ENCODE measurements at places on chromosomes 5 and 9.
A peak's percentile ranks its signal among the peaks of the same experiment; 100 is the strongest.

DNA sequence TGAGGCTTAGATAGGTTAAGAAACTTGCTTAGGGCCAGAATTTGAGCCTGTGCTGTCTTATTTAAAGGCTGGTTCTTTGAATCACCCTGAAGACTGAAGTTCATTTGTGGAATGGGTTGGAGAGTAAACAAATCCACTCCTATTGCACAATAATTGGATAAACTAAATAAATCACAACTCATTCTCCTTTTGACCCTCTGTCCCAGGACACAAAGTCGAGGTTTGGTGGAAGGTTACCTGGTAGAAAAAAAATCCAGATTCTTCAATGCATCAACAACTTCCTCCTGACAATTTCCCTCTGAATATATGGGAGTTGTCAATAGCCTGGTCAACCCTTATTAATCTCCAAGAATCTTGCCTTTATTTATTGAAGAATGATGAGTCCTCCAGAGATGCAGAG, 28.9 kb downstream of the TBC1D2 start:
- DNase-seq, result no peak

- no peak for DNase-seq
Observed at GRCh38 chr9:115689331-115689730, 464.3 kb upstream of the PAPPA start.

DNA sequence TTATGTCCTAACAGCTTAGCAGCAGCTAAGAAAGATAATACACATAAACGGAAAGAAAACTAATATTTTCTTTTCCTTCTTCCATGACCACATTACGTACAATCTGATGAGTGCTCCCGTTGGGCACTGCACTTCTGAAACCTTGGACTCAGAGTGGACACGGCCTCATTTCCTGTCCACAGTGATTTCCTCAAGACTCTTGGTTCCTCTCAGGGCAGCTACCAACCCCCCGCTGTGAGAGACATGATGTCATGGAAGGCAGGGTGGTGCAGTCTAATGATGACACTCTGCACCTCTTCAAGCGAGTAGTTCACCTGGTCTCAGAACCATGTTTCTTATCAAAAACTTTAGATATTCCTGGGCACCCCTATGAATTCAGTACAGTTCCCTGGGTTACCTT, 68.7 kb upstream of the CTSL start:
- no peak for DNase-seq

GRCh38 chr5:173265433-173265832, 30.4 kb upstream of the NKX2-5 start:
- DNase-seq, result no peak

DNA sequence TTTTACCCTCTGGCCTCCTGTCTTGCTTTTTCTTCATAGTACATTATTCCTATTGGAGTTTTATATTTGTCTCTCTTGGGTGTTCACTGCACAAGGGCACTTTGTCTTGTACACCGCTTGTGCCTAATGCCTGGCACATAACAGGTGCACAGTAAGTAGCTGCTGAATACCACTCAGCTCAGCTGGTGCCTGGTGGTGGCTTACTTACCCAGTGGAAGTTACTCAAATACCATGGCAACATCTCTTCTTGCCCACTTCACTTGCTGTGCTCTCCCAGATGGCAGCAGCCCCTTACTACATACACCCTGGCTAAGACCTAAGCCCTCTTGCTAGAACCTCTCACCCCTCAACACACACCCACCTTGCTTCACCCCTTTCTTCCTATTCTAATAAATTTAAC, 11.3 kb upstream of the SKP1 start:
- DNase-seq, result no peak

GRCh38 chr5:140108093-140109017, 5.6 kb upstream of the PURA start:
- no peak for DNase-seq

DNA sequence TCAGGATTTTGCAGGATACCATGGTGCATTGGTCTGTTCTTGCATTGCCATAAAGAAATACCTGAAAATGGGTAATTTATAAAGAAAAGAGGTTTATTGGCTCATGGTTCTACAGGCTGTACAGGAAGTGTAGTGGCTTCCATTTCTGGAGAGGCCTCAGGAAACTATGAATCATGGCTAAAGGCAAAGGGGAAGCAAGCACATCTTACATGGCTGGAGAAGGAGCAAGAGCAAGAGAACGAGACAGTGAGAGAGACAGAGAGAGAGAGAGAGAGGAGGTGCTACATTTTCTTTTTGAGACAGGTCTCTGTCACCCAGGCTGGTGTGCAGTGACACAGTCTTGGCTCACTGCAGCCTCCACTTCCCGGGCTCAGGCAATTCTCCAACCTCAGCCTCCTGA, 43.9 kb downstream of the P4HA2 start:
- no peak for DNase-seq

DNA sequence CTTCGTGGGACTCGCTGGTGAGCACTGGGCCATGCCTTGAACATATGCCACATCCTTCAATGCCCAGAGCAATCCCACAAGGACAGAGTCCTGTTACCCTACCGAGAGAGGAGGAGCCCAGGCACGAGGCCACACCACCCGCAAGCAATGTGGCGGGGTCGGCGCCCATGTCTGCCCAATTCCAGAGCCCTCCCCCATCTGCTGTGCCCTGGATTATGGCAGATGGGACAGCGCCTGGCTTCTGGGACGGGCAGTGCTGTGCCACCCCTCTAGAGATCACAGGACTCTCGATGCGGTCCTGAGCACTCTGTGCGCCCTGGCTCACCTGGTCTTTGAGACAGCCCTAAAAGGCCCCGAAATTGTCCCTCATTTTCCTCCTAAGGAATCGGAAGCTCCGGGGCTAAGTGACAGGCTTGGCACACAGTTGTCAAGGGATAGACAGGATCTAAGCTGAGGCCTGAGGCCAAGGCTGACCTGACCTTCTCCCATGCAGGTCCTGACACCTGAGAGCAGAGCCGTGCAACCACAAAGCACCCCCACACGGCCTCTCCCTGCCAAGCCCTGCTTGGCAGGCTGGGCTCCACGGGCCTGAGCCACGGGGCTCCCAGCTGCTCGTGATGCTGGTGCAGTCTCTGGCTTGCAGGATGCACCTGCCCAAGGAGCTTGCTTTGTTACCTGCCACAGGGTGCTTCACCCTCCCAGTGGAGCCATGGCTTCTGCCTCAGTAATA, 48.8 kb downstream of the PRRT1B start:
- no peak for DNase-seq

DNA sequence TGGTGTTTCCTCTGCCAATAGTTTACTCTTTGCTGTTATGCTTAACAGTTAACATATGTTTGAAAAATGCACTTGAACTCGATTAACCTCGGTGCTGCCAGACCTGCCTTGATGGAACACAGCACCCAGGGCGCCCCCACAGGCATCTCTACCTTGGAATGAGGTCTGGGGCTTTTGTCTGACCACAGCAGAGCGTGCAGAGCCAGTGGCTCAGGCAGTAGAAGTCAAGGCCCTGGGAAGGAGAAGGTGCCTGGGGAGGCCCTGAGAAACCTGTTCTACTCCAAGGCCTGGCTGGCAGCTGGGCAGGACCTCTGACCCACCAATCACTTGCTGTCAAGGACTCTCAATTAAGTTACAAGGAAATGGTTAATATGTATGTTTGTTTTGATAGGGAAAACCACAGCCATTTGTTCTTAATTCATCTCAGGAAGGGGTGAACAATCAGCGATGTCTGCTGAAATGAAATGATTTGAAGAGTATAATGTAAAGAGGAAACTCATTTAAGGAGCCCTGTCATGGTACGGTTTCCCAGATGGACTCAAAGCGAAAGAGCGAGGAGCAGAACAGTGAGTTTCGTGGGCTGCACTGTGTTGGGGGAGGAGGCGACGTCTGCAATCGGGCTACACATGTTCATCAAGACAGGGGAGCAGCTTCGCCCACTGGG, 21.9 kb downstream of the MACROH2A1 start:
- no peak for DNase-seq

- DNase-seq, result peak; percentile 5
Observed at GRCh38 chr5:131628990-131629389, 6.0 kb downstream of the RAPGEF6 start.

DNA sequence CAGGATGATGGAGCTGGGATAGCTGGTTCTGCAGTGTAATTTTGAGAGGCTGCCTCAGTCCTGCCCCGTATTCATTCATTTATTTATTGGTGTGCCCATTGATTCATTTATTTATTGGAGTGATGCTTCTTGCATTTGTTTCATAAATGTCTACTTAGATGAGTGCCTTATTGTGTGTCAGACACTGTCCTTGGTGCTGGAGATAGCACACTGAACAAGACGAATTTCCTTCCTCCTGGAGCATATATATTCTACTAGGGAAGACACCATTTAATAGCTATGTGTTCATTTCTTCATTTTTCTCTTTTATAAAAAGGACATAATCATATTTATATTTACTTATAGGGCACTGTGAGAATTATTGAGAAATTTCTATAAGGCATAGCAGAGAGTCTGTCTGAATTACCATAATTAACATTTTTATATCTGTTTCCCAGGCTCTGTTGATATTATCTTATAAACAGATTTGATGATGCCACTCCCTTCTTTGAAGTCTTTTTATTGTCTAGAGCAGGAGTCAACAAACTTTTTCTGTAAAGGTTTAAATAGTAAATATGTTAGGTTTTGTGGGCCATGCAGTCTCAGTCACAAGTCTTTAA, 433.9 kb upstream of the ZNF608 start:
- DNase-seq, result no peak
